Suprapubic skin (tissue), 4 donors: ENCODE measurements at places on chromosomes 6 and 20. TPM values are rescaled to one million over a fixed set of nuclear protein-coding genes. Genes with fewer than 3 reads are reported as not detected.
A peak's percentile ranks its signal among the peaks of the same experiment; 100 is the strongest.

ME1 gene
- 26.9 TPM for total RNA-seq

- no peak for DNase-seq
Observed at GRCh38 chr6:90764001-90764400, 177.1 kb upstream of the MAP3K7 start.

DNA sequence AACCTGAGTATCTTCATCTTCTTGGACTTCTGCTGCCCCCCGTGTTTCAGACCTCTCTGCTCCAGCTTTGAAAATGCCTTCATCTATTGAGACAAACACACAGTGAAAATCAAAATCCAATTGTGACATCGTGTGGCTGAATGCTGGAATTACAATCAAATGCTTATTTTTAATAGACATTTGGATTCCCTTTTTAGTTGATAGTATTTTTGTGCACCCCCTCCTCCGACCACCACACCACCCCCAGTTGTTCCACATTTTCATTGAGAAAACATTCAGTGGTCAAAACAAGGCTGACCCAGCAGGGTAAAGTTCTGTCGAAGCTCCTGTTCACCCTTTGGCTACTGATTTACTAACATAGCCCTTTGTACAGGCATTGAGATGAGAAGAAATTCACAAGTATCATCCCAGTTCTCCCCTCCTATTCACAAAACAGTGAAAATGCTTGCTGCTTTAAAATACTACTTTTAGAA is 79.0 kb downstream of the NRSN1 start:
- DNase-seq = no peak

- no peak for DNase-seq
Observed at GRCh38 chr6:8066108-8066507, 1.9 kb upstream of the BLOC1S5 start.

DNA sequence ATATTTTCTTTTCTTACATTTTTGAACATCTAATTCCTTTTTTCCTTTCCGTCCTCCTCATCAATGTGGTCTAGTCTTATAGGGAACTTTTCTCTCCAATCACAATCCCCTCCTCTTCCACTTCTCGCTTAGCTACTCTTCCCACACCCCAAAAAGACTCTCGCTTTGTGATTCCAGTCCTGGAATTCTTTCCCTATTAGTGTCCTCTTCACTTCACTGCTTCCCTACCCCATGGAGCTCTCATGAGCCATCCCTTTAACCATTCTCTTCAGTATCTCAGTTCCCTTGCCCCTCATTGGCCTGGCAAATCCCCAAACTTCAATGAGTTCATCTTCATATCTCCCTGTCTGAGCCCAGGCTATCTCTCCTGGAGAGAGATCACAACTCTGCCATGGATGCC is 55.3 kb upstream of the CEP85L start:
- no peak for DNase-seq

DNA sequence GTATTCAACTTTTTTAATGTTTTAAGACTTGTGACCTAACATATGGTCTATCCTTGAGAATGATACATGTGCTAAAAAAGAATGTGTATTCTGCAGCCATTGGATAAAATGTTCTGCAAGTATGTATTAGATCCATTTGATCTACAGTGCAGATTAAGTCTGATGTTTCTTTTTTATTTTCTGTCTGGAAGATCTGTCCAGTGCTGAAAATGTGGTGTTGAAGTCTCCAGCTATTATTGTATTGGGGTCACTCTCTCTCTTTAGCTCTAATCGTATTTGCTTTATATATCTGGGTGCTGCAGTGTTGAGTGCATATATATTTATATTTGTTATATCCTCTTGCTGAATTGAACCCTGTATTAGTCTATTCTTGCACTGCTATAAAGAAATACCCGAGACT is 44.2 kb upstream of the TRIM39 start:
- no peak for DNase-seq

DNA sequence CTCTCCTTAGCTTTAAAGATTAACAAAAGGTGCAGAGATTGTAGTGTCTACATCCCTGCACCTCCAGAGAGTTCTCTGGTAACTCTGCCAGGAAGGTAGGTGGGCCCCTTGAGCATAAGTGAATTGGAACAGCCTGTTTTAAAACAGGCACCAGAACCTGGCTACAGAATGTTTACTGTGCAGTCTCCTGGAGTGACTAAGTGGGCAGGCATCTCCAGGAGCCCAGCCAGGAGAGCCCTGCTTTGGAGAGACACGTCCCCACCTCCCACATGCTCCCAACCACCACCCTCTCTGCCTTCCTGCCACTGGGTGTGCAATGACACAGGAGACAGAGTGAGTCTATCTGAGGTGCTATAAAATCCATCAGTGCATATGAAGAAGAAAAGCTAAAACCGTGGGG is 110.3 kb upstream of the EYA4 start:
- DNase-seq = no peak

LINC00237 gene
- total RNA-seq = not detected

GRCh38 chr20:57792386-57793080 is 82.7 kb upstream of the PMEPA1 start:
- DNase-seq = no peak

APMAP gene
- total RNA-seq = 89.3 TPM

DNA sequence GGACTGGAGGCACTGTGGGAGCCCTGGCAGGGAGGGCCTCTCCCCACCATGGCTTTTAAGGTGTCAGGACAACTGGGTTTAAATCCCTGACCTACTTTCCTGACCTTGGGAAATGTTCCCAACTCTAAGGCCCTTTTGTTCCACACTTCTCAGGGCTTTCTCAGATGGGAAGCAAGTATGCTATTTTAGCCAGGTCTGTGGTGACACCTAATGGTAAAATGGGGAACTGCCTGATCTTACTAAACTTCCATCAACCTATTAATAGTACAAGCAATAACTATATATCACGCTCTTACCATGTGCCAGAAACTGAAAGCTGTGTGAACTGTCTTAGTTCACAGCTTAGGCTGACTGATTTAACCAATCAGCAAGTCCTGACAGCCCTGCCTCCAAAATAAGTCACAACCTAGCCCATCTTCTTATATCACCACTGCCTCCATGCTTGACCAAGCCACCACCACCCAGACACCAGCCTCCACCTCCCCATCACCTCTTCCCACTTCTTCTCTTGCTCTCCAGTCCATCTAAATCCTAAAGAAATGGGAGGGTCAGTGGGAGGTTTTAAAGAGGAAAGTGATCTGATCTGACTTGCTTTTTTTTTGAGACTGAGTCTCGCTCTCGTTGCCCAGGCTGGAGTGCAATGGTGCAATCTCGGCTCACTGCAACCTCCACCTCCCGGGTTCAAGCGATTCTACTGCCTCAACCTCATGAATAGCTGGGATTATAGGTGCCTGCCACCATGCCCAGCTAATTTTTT is 6.9 kb upstream of the BLCAP start:
- DNase-seq = peak; percentile 49
